DMS79 treated with DMSO at 0.1 percent for 48 hours (cell line): ENCODE measurements at places on chromosomes 2 and 18.

DNA sequence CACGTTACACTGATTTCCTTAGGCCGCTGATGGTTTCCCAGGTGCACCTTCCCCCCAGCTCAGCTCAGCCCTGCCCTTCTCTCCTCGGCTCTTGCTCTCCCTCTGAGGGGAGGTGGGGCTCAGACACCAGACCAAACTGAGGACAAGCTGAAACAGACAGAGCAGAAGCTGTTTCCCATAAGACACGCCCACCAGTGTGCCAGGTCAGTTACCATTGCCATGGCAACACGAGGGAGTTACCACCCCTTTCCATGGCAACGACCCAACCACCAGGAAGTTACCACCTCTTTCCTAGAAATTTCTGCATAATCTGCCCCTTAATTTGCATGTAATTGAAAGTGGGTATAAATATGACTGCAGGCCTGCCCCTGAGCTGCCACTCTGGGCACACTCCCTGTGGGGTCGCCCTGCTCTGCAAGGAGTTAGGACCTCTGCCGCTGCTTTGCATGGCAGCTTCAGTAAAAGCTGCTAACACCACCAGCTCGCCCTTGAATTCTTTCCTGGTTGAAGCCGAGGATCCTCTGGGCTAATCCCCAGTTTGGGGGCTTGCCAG, 120.9 kb upstream of the SMIM21 start:
- no peak for DNase-seq

DNA sequence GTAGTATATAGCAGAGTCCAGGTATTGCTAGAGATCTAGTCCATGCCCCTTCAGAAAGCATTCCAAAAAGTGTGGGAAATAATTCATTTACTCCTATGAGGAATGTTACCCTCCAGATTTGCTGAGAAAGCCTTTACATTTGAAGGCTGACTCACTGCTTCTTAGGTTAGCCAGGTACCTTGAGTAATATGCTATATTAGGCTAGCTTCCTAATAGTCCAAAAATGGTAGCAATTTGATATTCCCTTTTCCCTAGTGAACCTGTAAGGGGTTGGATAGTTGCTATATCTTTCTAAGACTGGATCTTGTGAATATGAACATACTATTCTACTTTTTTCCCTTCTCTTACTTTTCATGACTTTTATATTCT, 63.6 kb downstream of the SPOPL start:
- DNase-seq: no peak

DNA sequence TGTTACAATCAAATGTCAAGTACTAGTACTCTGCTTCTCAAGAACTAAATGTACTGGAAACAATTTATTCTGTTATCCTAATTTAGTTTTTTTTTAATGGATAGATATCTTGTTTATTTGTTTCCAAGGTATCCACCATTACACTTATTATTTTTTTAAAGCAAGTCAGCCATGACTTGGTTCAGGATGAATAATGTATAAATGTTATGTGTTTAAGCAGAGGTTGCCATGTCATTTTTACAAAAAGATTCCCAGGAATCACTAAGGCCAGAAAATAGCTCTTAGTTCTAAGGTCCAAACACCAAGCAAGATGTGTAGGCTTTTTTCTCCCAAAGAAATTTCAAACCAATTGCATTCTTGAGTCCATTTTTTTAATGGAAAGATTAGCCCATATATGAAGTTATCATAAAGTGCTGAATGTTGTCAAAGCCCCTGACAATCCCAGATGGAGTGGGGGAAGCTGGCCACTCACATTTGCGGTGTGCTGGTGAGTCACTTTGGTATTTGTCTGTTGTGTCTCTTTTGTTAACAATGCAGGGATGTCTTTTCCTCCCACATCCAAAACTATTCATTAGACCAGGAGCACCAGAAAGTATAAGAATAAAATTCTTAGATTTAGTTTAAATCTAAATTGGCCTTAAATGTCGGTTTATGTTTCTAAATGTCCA, 158.9 kb downstream of the COL6A3 start:
- peak; percentile 55 for DNase-seq

GRCh38 chr2:185132501-185133041, 534.2 kb downstream of the ZNF804A start:
- no peak for DNase-seq

GRCh38 chr2:23429036-23429435, 44.1 kb downstream of the KLHL29 start:
- DNase-seq: no peak
